Forelimb muscle (tissue), 1 donor: ENCODE measurements at places on chromosomes 6 and 20.
A peak's percentile ranks its signal among the peaks of the same experiment; 100 is the strongest.

DNA sequence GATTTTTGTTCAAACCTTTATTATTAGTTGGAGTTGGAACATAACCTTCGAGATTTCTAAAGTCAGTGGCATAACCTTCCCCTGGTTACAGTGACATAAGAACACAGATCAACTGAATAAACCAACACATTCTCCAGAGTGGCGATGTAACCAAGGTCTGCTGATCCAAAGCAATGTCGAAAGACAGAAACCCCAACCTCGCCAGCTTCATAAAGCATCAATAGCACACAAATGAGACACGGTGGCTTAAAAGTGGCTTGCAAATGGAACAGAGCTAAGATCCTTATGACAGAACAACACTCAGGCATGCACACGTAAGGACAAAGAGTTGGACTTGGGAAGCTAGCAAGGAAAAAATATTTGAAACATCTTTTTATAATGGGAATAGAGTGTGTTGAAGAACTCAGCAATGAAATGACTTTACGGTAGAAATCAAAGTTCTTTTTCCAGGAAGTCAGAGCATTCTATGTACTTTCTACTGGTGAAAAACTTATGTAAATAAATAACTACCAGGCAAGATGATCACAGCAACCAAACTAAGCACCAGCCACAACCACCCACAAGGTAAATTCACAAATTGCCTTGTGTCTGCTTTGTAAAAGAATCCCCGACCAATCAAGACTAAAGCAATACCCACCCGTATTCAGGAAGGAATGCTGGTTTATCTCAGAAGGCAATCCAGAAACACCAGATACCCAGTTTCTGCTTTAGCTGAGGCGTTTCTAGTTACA, 61.0 kb upstream of the NHSL1 start:
- DNase-seq: no peak

DNA sequence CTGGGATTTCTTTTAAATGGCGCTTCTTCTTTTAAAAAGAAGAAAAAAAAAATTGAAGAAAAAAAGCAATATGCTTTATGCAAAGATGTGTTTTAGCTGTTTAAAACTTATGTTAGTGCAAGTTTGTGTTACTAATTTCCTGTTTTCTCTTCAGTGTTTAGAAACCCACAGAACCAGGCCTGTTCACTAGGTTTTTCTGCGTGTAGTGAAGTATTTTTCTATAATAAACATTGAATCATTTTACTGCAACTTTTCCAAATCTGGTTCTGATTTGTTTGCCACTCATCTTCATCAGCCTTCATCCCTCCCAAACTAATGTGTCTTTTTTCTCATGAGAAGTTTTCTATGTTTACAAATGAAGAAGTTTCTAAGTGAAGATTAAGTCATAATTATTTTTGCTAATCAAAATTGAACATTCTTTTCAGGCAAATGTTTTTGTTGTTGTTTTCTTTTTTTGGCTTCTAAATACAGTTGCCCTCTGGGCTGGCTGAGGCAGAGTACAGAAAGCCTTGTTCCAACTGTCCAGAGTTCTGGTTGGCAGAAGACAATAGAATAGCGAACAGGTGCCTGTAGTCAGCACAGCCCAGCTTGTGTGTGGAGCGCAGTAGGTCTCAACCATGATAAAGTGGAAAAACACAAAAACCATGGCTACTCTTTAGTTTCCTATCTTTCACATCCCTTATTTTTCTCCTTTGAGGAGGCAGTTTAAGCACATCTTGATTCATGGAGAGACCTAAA, 14.5 kb downstream of the ZNF76 start:
- DNase-seq: no peak

DNA sequence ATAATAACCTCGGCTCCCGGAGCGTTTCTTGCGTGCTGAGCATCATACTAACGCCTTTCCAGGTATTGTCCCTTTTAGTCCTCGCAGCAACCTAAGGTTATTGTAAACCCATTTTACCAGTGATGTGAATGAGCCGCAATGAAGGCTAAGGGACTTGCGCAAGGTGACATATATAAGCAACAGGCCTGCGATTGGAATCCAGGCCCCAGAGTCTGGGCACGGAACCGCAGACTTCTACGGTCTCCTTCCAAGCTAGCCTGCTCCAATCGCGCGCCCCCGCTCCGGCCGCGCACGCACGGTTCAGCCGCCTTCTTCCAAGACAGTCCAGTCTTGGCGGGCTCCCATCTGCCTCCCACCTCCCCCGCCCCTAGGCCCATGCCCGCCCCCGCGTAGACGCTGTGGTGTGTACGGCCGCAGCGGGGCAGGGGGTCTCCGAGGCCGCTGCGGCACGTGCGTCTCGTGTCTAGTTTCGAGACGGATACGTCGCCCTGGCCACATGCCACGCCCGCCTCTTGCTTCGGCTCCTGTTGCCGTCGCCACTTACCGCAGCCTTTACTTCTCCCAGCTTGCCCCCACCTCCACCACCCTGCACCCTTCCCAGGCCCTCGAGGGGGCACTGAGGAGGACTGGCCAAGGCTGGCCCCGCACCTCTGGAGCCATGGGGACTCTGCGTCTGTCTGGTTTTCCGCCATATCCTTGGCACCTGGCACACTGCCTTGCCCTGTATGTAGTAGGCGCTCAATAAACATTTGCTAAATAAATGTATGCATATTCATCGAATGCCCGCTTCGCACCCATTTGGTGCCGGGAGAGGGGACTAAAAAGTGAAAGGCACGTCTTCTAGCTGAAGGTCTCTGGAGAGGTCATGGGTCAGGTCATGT, 855 bp upstream of the GFOD1 start:
- DNase-seq: no peak

DNA sequence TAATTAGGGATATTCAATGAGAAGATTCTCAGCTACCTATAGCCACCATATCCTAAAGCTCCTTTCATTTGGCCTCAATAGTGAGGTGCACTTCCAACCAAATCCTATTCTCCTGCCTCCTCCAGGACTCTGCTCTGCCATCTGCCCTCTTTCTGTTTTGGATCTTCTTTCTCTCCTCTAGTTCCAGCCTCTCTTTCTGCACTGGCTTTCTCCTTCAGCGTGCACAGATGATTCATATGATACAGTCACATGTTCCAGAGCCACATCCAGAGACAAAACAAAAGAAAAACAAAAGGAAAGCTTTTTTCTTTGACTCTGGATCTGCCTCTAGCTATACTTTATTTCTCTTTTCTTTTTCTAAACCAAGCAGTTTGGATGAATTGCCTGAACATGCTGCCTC, 531.9 kb upstream of the MAN1A1 start:
- DNase-seq: peak; percentile 6

DNA sequence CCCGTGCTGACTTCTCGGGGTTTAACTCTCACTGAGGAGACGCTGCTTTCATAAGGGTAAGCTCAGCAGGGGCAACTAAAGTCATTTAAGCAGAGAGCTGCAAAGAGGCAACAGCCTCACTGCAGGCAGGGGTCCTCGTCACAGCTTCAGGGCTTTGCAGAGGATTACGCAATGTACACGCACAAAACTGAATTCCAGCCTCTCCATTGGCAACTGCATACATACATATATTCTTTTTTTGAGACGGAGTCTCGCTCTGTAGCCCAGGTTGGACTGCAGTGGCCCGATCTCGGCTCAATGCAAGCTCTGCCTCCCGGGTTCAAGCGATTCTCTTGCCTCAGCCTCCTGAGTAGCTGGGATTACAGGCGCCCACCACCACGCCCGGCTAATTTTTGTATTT, 2.4 kb downstream of the GMEB2 start:
- no peak for DNase-seq

DNA sequence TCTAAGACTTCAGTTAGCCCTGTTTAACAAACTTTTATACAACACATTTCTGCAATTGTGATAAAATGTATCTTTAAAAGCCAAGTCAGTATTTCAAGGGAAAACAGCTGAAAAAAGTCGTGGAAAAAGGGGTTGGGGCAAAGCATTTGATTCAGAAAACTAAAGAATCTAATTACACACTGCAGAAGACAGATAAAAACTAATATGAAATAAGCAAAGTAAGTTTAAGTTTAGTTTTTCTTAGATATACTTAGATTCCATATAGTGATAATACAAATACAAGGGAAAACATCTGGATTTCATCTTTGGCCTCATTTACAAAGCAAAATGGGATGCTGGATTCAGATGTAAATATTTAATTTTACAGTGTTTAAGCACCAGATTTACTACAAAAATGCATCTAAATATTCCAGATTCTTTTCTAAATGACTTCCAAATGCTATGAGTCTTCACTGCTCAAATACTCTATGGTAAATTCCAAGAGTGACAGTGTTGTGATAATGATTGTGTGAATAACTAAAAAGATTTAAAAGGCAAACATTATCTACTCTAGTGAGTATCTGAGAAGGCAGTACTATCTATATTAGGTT, 1.5 kb upstream of the ADNP start:
- no peak for DNase-seq

DNA sequence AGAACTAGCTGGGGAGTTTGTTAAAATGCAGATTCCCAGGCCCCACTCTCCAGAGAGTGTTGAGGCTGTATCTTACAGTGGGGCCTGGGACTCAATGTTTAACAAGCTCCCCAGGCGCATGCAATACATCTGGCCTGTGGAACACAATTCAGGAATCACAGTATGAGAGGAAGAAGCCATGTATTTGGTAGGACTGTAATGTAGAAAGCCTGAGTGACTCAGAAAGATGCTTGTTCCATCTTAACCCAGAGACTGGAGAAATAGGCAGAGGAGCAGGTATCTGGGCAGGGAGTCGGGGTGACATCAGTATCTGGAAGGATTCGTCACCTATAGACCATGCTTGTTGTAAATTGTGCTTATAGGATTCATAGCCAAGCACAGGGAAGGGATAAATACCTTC, 90.5 kb downstream of the UNC5CL start:
- DNase-seq: no peak

- DNase-seq: no peak
Measured at GRCh38 chr20:25103526-25103925, 21.6 kb upstream of the VSX1 start.

- DNase-seq: no peak
Measured at GRCh38 chr6:106745824-106746582, 116.6 kb downstream of the QRSL1 start.

DNA sequence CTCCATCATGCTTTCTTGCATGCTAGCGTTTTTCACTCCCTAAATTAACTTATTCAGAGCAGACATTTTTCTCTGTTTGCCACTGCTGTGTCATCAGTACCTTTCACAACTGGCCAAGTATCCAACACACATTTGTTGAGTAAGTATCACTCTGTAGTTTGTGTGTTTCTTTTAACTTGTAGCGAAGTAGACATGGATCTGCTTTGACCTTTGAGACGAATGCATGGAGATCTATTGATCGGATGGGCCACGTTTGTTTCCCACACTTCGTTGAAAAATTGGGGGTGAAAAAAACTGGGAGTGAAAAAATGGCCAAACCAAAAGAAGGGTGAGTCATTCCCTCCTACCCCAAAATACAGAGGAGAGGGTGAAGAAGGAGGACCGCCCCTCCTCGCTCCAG, 12.9 kb upstream of the SLC9A8 start:
- DNase-seq: no peak

DNA sequence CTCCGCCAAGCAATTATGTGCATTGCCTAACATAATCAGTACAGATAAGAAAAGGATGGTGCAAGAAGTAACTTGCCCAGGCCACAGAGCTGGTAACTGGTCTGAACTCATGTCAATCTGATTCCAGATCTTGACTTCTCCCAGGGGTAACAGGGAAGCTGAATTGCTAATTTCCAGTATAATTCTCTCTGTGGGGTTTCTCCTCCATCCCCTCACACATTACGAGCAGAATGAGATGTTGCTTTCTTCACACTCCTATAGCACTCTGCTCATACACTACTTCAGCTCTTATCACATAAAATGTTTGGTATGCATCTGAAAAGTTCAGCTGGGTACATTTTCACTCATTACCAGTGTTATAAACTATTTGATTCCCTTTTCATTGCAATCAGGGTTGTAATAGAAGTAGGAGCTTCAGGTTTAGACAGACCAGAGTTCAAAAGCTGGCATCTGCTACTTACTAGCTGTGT, 24.0 kb upstream of the LRRC1 start:
- no peak for DNase-seq

- DNase-seq: no peak
Measured at GRCh38 chr6:35435074-35435837, 16.9 kb upstream of the FANCE start.

DNA sequence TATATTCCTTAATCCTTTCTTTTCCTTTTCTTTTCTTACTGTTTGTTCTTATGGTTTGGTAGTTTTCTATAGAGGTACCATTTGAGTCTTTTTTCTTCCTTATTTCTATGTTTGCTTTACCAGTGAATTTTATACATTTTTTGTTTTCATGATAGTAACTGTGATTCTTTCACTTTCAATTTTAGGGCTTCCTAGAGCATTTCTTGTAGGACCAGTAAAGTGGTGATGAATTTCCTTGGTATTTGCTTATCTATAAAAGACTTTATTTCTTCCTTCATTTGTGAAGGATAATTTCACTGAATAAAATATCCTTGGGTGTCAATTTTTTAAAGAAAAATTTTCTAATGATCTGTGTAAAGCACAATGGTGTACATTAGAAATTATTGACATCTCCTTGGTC, 637.4 kb downstream of the CD109 start:
- no peak for DNase-seq

- DNase-seq: no peak
Measured at GRCh38 chr20:63737945-63738686, 1.5 kb upstream of the SLC2A4RG start.

DNA sequence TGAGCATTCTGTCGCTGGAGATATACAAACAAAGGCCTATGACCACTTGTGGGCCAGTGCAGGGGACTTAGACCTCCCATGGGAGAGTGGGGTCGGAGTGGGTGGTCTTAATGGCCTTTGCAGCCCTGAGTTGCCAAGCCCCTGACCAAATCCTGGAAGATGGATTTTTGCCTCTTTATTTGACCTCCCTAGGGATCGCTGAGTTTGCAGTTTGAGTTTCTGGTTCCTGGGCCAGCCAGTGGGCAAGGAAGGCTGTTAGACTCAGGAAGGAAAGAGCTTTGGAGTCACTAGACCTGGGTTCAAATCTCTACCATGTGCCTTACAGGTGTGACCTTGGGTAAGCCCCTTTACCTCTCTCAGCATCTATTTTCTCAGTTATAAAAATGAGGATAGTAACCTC, 94.1 kb downstream of the CD40 start:
- no peak for DNase-seq

GRCh38 chr20:5748246-5748645, 2.0 kb upstream of the SHLD1 start:
- DNase-seq: no peak

DNA sequence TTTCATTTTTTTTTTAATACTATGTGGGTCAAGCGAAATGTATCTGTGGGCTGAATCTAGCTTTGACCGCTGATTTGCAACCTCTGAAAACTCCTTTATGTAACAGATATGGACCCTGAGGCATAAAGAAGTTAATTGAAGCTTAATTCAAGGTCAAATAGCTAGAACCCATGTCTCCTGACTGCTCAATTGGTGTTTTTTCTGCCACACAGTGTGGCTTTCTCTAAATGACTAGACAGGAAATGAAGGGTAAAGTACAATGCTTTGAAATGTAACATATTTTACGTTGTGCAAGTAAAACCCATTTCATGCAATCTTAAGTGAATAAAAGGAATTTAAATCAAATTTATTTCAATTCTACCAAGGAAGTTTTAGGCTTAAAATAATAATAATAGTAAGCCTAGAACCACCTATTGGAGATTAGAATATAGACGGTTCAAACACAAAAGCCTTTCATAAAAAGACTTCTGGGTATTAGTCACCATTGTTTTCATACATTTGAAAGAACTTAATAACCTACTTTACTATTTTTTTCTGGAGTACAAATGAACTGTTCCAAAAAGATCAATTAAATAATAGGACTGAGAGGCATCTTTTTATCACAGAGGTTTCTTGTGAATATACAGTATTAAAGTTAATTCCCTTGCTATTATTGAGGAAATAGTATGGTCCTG, 279.8 kb downstream of the EPHA7 start:
- no peak for DNase-seq
